ENCODE measurements at places on chromosomes 1 and 21. TPM values are rescaled to one million over a fixed set of nuclear protein-coding genes. Genes with fewer than 3 reads are reported as not detected.

Gene SLFNL1
- not detected for total RNA-seq

Gene CXADR
- 12.0 TPM for total RNA-seq

Gene TDRD5
- 0.09 TPM for total RNA-seq

Gene SPAG17
- not detected for total RNA-seq

Gene OR2M7
- not detected for total RNA-seq

Gene FTCD
- total RNA-seq, result not detected

All from A549 treated with RU486 at 1 μM for 4 hours (cell line).